A172 (cell line): ENCODE measurements at places on chromosomes 1 and 21. TPM values are rescaled to one million over a fixed set of nuclear protein-coding genes. Genes with fewer than 3 reads are reported as not detected.

The FLG gene
- not detected in 2 replicates for total RNA-seq

DNA sequence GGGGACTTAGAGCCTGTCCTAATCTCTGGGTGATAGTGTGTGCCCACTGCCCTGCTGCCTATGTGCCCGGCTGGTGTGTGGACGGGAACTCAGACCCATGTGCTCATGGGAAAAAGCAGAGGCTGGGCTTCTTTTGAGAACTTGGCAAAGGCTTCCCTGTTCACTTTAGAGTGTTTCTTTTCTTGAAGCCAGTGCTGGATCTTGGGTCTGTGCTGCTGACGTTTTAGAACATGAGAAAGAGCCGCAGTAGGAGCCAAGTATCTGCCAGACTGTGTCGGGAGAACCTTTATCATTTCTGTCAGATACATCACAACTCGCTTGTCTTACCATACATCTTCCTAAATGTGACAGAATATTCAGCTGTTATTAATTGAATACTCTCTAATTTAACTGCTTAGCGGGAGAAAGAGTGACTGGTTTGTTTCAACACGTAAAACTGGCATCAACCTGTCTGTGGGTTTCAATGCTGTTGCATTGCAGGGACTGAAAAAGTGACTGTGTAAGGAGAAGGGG, 195.2 kb downstream of the PBX1 start:
- DNase-seq, result no peak

DNA sequence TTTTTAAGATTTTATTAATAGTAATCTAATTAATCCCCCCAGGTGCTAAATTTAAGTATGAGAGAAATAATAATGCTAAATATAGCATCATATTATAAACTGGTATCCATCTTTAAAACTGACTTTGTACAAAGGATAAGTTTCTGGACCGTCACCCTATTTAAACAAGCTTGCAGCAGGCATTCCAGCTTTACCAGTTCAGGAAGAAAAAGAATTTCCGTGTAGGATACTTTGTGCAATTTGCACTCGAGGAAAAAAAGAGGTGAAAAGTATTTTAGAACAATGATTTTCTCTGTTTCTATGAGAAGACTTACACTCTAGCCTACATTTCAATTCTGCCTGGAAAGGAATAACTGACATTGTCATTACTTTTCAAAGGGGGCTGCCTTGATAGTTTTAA, 27.6 kb downstream of the HMCN1 start:
- DNase-seq, result no peak

DNA sequence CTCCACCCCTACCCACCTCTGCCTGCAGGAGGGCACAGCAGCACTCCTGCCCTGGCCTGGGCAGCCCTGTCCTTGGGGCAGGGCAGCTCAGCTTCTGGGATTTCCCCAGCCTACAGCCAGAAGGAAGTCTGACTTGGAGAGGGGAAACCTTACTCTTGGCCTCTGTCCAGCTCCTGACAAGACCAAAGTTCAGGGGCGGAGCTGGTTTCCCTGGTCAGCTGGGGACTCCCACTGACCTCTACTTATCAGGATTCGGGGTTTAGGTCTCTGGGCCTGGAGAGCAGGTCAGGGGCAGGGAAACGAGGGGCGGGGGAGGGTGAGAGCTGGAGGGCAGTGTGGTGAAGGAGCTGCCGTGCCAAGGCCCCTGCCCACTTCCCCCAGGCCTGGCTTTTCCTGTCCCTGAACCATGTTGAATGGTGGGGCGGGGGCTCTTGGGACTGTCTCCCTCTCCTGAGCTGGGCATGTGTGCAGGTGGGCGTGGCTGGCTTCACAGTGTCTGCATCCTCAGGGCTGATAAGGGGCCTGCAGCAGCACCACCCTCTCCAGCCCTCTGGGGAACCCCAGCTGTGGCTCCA, 16.8 kb upstream of the ETV3 start:
- peak; percentile 66 for DNase-seq

- no peak for DNase-seq
These were observed 21.9 kb upstream of the KIF14 start for GRCh38 chr1:200642481-200642880.

The SPRR2F gene
- total RNA-seq, result not detected in 2 replicates
